GOT3 (cell line): ENCODE measurements at places on chromosomes 7 and 10.
A peak's percentile ranks its signal among the peaks of the same experiment; 100 is the strongest.

DNA sequence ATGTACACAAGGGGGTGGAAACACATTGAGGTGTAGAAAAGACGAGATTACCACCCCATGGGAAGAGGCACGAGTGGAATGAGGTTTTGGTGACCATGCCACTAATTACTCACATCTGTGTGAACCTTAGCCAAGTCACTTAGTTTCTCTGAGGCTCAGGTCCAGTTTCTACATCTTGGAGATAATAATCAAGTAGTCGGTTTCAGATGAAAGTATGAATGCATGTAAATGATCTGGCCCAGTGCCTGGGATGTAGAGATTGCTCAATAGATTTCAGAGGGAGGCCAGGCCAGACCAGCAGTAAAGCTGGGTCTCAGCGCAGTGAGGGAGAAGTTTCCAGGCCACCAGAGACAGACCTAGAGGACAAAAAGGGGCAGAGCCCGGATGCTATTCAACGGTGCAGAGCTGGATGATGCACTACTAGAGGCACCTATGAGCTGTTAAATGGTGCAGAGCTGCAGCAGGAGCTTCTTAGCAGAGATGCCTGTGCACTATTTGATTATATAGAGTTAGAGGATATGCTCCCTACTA is 725.1 kb downstream of the GRID1 start:
- DNase-seq, result no peak

- DNase-seq, result no peak
These were observed 15.9 kb downstream of the GBF1 start for GRCh38 chr10:102261196-102261595.

GRCh38 chr7:94376281-94376680 is 18.4 kb upstream of the COL1A2 start:
- no peak for DNase-seq

DNA sequence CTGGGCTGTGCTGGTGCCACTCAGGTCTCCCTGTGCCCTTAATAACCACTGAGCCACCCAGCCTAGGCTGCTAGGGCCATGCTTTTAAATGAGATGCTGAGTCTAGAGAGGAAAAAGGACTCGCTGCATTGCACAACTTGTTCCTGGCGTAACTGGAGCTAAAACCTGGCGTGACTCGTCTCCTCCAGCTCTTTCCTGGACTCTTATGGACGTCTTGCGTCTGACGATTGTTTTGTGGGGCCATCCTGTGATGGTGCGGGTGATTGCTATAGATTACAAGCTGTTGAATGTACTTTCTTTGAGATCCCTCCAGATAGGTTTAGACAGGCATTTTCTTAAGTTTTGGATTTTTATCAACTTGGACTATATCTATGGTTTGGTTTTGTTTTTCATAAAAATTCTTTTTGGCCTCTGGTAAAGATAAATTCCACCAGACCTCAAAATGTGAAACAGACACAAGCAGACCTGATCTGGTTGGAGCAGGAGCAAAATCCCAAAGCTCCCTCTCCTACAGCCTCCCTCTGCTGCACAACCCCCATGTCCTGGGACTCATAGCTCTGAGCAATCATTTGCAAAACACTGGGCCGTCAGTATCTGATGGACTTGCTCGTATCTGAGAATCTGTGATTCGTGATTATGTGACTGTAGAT is 230.3 kb downstream of the ARHGAP12 start:
- DNase-seq, result peak; percentile 56

DNA sequence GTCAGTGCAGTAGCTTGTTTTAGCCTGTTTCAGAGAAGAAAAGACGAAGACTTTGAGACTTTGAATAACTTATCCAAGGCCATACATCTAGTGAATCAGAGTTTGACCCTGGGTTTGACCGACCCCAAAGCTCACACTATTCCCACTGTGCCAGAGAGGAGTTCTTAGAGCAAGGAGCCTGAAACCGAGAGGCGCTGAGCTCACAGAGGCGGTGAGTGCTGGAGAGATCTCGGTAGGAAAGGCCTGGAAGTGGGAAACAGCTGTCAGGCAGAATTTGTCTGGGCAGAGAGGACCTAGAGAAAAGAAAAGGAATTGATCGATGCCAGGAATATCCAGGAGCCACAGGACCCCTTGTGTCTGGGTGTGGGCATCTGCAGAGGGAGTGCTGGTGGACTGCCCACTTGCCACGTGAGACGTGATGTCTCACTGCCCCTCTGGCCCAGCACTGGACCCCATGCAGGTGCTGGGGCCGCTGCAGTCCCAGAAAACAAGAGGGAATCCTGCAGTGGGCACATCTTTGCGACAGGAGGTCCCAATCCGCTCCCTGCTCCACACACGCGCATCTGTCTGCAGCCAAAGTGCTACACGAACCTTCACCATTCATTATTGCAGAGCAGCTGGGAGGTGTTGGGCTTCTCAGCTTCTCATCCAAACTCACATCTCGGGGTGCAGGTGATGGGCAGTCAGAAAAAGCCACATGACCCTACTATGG is 6.2 kb downstream of the CALML3 start:
- no peak for DNase-seq

- DNase-seq, result no peak
These were observed 34.2 kb upstream of the ADRB1 start for GRCh38 chr10:114009281-114009996.

- no peak for DNase-seq
These were observed 1024.9 kb downstream of the REEP3 start for GRCh38 chr10:64546073-64546472.

DNA sequence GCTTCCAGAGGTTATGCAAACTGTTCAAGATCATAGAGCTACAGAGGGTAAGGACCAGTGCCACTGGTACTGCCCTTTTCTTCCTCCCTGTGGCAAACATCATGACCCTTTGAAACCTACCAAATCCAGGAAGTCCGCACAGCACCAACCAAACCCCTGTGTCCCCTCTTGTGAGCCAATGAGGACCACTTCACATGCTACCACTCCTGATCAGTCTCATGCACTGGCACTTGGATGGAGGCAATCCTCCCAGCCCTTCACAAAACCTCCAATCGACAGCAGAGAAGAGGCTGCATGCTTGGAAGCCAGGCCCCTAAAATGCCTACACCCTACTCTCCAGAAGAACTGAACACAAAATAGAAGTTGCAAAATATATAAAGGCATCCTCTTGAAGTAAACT is 248.0 kb downstream of the TNS3 start:
- no peak for DNase-seq

GRCh38 chr7:46414946-46415345 is 493.9 kb upstream of the IGFBP3 start:
- no peak for DNase-seq
